Natural killer cell treated with Interleukin-12 subunit alpha and Interleukin-12 subunit beta and Interleukin-15 and Interleukin-18, amount 100 ng/mL, for 72 hours (primary cell): ENCODE measurements at places on chromosomes 6 and 20. TPM values are rescaled to one million over a fixed set of nuclear protein-coding genes. Genes with fewer than 3 reads are reported as not detected.

- H3K27ac ChIP-seq, result no peak overlapping the region
- no peaks in the 10 kb centered on the region for H3K36me3 ChIP-seq
Measured at GRCh38 chr20:57417051-57417689, 26.0 kb downstream of the RBM38 start.

- H3K27me3 ChIP-seq, result peaks cover 15% of the 10 kb centered on the region
- H3K27ac ChIP-seq, result no peak overlapping the region
- no peak for DNase-seq
- no peak overlapping the region for H3K4me3 ChIP-seq
- H3K36me3 ChIP-seq, result no peaks in the 10 kb centered on the region
Measured at GRCh38 chr6:132515386-132515785, 2.5 kb upstream of the STX7 start.

GRCh38 chr6:124819346-124819745, 142.9 kb upstream of the RNF217 start:
- H3K36me3 ChIP-seq, result no peaks in the 10 kb centered on the region
- no peaks in the 10 kb centered on the region for H3K27me3 ChIP-seq
- H3K27ac ChIP-seq, result no peak overlapping the region
- no peaks in the 10 kb centered on the region for H3K4me1 ChIP-seq
- DNase-seq, result no peak

DNA sequence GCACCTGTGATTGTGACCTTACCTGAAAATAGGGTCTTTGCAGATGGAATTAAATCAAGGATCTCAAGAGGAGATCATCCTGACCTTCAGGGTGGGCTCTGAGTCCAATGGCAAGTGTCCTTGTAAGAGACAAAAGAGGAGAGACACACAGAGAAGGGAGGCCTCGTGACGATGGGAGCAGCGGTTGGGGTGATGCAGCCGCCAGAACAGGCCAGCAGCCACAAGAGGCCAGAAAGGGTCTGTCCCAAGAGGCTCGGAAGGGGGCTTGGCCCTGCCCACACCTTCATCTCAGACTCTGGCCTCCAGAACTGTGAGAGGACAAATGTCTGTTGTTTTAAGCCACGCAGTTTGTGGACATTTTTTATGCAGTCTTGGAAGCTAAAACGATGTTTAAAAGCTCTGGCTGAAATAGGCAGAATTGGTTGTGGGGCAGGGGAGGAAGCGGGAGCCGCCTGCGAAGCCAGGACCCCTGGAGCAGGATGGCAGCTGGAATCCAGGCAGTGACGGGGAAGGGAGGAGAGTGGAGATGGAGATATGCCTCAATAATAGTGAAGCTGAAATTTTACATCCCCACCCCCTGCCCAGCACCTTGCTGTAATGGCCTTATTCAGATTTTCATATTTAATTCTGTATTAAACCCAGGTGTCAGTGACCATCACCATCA, 216.4 kb downstream of the ANKRD60 start:
- H3K27me3 ChIP-seq, result peaks cover 21% of the 10 kb centered on the region
- no peaks in the 10 kb centered on the region for H3K4me1 ChIP-seq
- no peak for DNase-seq
- H3K4me3 ChIP-seq, result no peak overlapping the region

Gene MKKS
- 5.6 TPM for total RNA-seq
